ENCODE measurements at places on chromosomes 4 and X.

GRCh38 chr4:141643557-141643956 lies 7.2 kb downstream of the IL15 start:
- no peak for DNase-seq

DNA sequence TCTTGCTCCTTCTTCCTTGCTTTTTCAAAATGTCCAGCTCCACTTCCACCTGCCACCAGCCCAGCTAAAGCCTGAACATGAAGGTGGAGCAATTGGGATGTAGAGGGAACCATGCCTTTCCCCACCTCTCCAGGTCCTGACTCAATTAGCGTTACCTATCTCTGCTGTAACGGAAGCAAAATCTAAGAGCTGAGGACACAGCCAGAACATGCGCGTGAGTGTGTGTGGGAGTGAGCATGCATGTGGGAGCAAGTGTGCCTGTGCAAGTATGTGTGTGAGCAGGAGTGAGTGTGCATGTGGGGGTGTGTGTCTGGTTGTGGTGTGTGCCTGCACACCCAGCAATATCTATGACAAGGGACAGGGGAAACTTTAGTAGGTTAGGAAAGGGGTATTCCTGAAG lies 364.5 kb downstream of the MID1IP1 start:
- DNase-seq: no peak

DNA sequence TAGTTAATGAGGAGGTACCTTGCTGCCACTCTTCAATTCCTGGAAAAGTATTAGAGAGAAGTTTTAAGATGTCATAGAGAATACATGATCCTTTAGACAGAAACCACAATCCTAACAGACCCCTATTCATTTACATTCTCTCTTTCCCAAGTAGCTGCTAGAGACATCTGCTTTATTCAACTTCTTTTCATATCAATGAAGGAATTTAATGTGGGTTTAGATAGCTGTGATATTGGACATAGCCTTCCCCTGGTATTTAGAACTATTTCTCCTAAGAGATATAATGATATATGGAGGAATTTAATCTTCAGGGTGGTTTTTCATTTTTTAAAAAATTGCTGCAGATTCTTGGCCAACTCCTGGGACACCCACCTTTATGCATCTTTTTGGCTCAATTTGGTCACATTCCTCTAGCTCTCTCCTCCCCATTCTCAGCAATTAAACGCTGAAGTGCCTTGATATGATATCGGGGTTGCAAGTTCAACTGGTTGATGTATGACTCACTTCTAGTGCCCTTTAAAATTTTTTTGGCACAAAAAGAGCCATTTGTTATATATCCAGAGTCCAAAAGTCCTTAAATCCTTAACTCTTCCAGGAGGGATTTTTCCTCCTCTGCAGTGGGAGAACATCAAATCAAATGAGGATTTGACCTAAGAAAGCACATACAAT lies 57.6 kb downstream of the DOCK11 start:
- no peak for DNase-seq

DNA sequence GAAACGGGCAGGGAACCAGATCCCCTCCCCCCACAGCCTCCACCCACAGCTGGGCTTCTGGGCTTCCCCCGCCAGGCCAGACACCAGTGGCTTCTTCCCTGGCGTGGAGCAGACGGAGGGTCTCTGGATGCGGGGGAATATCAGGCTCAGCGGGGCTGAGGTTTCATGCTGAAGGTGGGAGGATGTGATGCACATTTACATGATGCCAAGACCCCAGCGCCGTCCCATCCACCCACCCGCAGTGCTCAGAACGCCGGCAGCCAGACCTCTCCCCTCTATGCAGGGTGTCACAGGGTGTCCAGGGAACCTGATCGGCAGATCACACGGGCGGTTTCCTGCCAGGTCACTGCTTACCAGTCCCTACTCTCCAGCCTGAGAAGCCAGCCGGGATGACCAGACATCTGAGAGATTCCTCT lies 12.8 kb upstream of the TNIP2 start:
- no peak for DNase-seq

DNA sequence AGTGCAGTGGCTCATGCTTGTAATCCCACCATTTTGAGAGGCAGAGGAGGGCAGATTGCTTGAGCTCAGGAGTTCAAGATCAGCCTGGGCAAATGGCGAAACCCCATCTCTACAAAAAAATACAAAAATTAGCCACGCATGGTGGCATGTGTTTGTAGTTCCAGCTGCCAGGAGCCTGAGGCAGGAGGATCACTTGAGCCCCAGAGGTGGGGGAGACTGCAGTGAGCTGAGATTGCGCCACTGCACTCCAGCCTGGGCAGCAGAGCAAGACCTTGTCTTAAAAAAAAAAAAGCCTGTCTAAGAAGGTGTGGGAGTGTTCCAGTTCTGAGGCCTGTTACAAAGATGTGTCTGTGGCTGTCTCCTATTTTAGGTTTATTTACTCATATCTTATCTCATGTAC lies 38.0 kb downstream of the PI4K2B start:
- no peak for DNase-seq

GRCh38 chr4:165516281-165516833 lies 137.5 kb downstream of the CPE start:
- DNase-seq: no peak

GRCh38 chrX:9231491-9231890 lies 197.6 kb upstream of the FAM9B start:
- DNase-seq: no peak

DNA sequence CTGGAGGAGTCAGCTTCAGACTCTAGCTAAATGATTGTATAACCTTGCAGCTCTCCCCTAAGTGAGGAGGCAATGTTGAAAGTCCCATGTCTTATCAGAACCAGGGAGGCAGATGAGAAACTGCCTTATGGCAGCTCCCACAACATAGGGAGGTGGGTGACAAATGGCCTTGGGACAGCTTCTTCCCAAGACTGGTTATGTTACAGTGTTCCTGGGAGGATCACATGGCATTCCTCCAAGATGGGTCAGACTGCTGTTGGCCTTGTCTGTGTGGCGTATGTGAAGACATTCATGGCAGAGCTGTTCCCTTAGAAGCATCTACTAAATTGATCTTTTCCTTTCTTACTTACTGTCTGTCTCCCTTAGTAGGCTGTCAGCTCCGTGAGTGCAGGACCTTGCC lies 42.0 kb downstream of the HPRT1 start:
- DNase-seq: no peak

- peak; percentile 70 for DNase-seq
Measured at GRCh38 chr4:169293343-169294176, 22.8 kb upstream of the SH3RF1 start.

- no peak for DNase-seq
Measured at GRCh38 chr4:2646396-2647149, 109.6 kb downstream of the TNIP2 start.

DNA sequence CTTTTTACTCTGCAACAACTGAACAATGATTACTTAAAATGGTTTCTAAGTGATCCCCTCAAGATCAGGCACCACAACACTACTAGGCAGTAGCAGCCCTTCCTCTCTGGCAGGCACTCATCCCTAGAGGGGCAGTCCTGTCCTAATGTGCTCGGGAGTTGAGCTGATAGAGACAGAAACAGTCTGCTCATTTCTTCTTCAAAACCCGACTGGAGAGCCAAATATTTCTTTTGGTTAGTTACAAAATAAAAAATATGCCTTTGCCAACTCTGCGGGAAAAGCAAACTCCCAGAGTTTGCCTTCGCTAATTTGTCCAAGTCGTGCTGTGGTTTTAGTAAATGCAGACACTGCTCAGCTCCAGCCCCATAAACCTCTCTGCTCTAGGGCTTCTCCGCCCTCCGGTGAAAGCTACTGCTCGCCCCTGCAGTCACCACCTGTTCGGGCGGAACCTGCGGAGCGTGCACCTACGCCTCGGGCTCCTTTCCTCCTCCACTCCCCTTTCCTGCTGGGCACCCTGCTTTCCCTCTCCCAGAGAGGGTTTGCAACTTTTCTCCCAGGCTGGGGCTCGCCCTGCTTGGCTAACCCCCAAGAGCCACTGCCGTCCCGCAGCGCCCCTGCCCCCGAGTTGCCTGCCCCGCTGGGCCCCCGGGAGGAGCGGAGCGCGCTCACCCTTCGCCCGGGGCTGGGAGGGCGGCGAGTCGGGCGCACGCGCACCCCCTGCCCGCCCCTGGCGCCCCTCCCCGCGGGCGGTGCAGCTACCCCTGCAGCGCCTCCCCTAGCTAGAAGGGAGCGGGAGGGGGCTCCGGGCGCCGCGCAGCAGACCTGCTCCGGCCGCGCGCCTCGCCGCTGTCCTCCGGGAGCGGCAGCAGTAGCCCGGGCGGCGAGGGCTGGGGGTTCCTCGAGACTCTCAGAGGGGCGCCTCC lies at the start of gene NPNT:
TSS of gene NPNT (plus strand) at position 812 of the 923 bp plus-strand sequence. CDS start 182 bp downstream, outside the sequence.
- no peak for DNase-seq

DNA sequence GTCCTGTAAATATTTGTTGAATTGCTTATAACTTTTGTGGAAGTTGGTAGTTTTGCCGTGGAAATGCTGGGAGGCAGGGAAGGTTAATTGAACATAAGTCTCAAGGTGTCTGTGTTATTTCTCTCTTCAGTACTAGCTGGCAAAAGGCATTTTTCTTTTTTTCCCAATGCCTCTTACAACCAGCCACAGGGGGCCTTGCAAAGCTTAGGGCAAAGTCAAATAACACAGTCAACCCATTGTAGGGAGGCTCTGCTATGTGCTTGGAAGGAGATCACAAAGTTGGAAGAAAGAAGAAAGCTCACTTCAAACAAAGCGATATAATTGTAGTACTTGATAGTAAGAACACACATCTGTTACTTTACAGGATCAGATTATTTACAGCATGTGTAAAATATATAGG lies 802.6 kb downstream of the PDHA2 start:
- no peak for DNase-seq

DNA sequence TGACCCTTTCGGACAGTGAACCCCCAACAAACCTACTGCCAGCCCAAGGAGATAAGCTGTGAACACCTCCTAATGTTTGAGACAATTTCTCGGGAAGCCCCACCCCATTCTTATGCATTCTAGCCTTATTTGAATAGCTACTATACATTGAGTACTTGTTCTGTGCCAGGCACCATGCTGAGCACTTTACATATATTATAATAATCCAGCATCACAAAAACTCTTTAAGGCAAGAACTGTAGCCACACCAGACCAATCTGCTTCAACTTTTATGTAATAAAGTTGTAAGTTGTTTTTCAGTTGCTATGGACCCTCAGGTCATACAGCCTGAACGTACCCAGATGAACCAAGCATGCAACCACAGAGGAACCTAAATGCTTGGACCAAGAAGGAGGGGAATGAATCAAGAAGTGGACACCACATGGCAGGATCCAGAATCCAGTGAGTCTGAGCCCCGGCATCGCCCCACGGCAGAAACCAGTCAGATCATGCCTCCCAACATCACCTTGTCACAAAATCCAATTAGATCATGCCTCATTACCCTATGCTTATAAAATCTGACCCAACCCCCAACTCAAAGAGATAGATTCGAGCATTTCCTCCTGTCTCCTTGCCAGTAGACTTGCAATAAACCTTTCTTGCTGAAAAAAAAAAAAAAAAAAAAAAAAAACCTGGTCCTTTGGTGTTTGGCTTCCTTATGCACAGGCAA lies 225.0 kb downstream of the QDPR start:
- no peak for DNase-seq

GRCh38 chr4:79898055-79898454 lies 175.0 kb downstream of the ANTXR2 start:
- no peak for DNase-seq

- no peak for DNase-seq
Measured at GRCh38 chrX:15812192-15812938, 22.1 kb downstream of the ZRSR2 start.

DNA sequence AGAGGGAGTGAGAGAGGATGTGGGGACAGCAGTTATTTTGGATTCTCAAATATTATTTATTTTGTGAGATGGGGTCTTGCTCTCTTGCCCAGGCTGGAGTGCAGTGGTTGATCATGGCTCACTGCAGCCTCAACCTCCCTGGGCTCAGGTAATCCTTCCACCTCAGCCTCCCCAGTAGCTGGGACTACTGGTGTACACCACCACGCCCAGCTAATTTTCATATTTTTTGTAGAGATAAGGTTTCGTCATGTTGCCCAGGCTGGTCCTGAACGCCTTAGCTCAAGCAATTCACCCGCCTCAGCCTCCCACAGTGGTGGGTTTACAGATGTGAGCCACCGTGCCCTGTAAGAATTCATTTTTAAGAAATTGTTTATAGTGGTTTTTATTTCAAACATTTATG lies 61.2 kb downstream of the FHDC1 start:
- no peak for DNase-seq

DNA sequence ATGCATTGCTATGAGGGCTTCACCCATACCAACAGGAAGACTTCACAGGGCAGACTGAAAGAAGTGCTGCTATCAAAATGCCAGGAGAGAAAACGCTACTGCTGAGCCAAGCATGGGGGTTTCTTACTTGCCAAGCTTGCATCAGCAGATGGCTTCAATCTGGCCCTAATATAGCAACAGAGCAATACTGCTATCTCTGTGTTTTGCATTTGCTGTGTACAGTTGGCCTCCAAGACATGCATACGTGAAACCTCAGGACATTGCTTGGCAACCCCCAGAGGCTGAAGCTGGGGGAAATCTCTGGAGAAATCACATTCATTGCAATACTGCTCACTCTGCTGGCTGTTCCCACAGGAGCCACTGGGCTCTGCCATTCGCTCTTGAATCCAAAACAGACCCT lies 127.2 kb upstream of the GPC4 start:
- DNase-seq: no peak

- DNase-seq: no peak
Measured at GRCh38 chr4:25500626-25501316, 123.7 kb downstream of the ANAPC4 start.

- no peak for DNase-seq
Measured at GRCh38 chrX:106510713-106511403, 100.9 kb upstream of the RADX start.

GRCh38 chrX:1165535-1166196 lies 46.8 kb downstream of the CRLF2 start:
- DNase-seq: no peak

DNA sequence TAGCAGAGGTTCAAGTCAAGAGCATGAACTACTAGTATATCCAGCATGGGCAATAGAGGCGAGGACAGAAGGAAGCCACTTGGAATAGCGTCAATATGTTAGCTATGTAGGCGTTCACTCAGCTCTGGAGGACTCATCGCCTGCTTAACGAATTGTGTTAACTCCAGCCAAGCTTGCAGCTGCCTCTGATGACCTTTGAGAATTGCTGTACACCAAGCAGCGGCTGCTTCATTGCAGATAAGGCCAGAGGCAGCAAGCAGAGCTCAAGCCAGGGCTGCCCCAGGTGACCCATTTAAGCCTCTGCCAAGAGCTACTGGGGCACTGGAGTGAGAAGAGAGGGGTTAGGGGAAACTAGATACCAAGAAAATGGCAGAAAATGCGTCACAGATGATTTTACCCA lies 160.2 kb upstream of the IGFBP7 start:
- DNase-seq: no peak

GRCh38 chr4:151455212-151455611 lies 46.2 kb downstream of the FHIP1A start:
- DNase-seq: no peak

- no peak for DNase-seq
Measured at GRCh38 chr4:37732526-37733186, 46.5 kb upstream of the RELL1 start.

GRCh38 chr4:142414366-142414990 lies 431.6 kb downstream of the INPP4B start:
- DNase-seq: no peak

DNA sequence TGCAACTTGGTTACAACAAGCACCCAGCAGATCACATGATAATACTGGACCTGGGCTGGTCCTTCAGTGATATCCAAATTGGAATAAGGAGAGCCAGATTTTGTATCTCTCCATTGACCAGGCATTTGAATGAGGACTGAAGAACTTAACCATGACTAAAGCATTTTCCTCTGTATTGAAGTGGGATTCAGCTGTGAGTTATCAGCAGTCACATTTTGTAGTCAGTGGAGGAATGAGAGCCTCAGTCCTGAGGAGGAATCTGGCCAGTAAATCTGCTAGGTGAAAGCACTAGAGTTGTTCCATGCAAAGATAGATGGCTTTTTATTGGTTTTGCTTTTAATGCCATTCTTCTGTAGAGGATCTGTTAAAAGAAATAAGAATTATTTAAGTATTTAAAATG lies 1506.0 kb downstream of the PCDH7 start:
- DNase-seq: no peak

Measured in SIG-M5 (cell line).